ENCODE measurements at places on chromosomes 2 and 18. TPM values are rescaled to one million over a fixed set of nuclear protein-coding genes. Genes with fewer than 3 reads are reported as not detected.

Gene BMP10
- total RNA-seq = not detected

Gene FAM110C
- total RNA-seq = not detected

GRCh38 chr18:77571743-77572142 lies 322.1 kb downstream of the GALR1 start:
- peaks cover 11% of the 10 kb centered on the region for H3K36me3 ChIP-seq
- H3K27ac ChIP-seq = no peak overlapping the region
- DNase-seq = no peak
- H3K4me1 ChIP-seq = no peaks in the 10 kb centered on the region
- no peak overlapping the region for H3K4me3 ChIP-seq
- no peaks in the 10 kb centered on the region for H3K27me3 ChIP-seq

DNA sequence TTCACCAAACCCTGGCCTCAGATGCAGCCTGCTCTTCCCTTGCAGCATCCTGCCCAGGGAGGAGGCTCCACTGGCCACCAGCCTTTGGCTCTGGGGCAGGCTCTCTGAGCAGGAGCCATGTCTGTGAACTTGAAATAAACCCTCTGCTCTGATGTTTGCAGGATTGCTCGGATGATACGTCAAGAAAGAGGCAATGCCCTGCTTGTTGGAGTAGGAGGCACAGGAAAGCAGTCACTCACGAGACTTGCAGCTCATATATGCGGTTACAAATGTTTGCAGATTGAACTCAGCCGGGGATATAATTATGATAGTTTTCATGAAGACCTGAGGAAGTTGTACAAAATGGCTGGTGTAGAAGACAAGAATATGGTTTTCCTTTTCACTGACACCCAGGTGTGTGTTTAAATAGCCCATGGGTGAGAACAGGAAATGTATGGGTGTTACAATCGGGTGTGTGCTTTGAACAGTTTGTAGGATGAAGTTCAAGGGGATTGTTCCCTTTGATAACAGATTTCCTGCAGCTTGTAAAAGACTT lies 177.9 kb downstream of the DNAH6 start:
- H3K36me3 ChIP-seq = no peaks in the 10 kb centered on the region
- H3K27ac ChIP-seq = no peak overlapping the region
- DNase-seq = no peak
- H3K4me1 ChIP-seq = peaks cover 8% of the 10 kb centered on the region

DNA sequence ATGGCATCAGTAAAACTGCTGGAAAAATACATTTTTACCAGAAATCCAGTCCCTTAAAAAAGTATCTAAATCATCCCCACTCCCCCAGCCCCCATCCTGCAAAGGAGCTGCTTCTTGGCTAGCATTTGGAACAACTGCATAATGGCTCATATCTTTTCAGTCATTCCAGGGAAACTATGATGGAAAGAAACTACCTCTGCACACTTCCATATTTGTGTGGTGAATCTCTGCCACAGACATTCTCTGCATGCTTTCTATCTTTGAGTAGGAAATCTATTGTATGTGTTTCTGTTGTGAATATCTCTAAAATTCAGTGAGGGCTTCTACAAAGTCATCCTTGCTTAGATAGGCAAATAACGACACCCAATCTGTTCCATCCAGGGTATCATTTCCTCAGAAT lies 632.3 kb downstream of the LRP1B start:
- DNase-seq = peak; percentile 6
- H3K36me3 ChIP-seq = no peaks in the 10 kb centered on the region
- H3K4me3 ChIP-seq = no peak overlapping the region
- peak overlapping the region; percentile 31 for H3K27ac ChIP-seq
- peaks cover 13% of the 10 kb centered on the region for H3K4me1 ChIP-seq
- H3K27me3 ChIP-seq = no peaks in the 10 kb centered on the region

- H3K4me3 ChIP-seq = no peak overlapping the region
- peaks cover 16% of the 10 kb centered on the region for H3K36me3 ChIP-seq
- DNase-seq = no peak
- no peaks in the 10 kb centered on the region for H3K27me3 ChIP-seq
- no peak overlapping the region for H3K27ac ChIP-seq
Observed at GRCh38 chr2:69065735-69066336, 52.9 kb downstream of the ANTXR1 start.

- no peak overlapping the region for H3K4me3 ChIP-seq
- H3K27ac ChIP-seq = no peak overlapping the region
- H3K36me3 ChIP-seq = no peaks in the 10 kb centered on the region
- H3K27me3 ChIP-seq = no peaks in the 10 kb centered on the region
Observed at GRCh38 chr2:65061910-65062339, 5.7 kb downstream of the CEP68 start.

- H3K27me3 ChIP-seq = 0 out of 2 replicates have a peak, but pooled peaks cover 2% of the 10 kb centered on the region
- no peak for DNase-seq
- H3K27ac ChIP-seq = no peak overlapping the region
Observed at GRCh38 chr2:232903989-232904388, 33.9 kb downstream of the SNORC start.

- no peak overlapping the region for H3K4me3 ChIP-seq
- H3K27ac ChIP-seq = no peak overlapping the region
- peaks cover 5% of the 10 kb centered on the region for H3K27me3 ChIP-seq
- H3K4me1 ChIP-seq = no peaks in the 10 kb centered on the region
- no peak for DNase-seq
Observed at GRCh38 chr18:35436076-35436649, 59.0 kb upstream of the ZNF396 start.

GRCh38 chr2:40160751-40161218 lies 291.1 kb downstream of the SLC8A1 start:
- no peak overlapping the region for H3K4me3 ChIP-seq
- DNase-seq = no peak
- H3K27ac ChIP-seq = no peak overlapping the region
- peaks cover 17% of the 10 kb centered on the region for H3K4me1 ChIP-seq

- no peak overlapping the region for H3K27ac ChIP-seq
- peaks cover 16% of the 10 kb centered on the region for H3K4me1 ChIP-seq
- no peak for DNase-seq
Observed at GRCh38 chr2:19937004-19937403, 35.2 kb upstream of the TTC32 start.

Data from HFFc6 (cell line).